Fibroblast of the aortic adventitia (primary cell): ENCODE measurements at places on chromosomes 12 and 14. TPM values are rescaled to one million over a fixed set of nuclear protein-coding genes. Genes with fewer than 3 reads are reported as not detected.

- DNase-seq, result peak; percentile 33
Measured at GRCh38 chr12:12357719-12358461, 1.0 kb downstream of the BORCS5 start.

PMCH gene
- 0.27 TPM in 1 of 2 replicates, not detected in the other for total RNA-seq

DNA sequence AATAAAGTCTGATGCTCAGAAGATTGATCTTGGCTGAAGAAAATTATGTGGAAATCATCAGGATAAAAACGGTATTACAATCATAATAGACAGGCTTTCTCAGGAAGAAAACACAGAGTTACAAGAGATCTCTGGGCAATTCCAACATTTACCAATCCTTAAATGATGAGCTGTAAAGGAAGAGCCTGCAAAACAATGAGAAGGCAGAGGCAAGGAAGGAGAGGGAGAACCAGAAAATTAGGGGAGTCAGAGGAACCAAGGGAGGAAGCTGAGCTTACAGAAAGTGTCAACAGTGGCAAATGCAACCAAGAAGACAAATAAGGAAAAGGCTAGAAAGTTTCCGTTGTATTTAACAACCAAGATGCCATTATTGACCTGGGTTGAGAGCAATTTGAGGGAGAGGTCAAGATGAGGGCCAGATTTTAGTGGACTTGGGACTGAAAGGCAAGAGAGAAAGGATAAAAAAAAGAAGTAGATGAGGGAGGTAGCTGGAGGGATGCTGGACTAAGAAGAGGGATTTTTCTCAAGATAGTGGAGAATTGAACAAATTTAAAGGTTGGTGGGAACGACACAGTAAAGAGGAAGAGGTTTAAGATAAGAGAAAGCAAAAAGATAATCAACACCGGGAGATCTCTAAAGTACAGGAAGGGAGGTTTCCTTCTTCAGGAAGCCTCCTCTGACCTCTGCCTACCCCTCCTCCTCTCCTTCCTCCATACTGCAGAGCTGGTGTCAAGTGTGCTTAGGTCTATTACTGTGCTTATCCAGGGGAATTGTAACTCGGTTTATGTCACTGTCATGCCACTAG is 116.9 kb downstream of the DUSP6 start:
- DNase-seq, result no peak

PTGDR gene
- 1.8 and 2.5 TPM in 2 replicates for total RNA-seq

GRCh38 chr14:20436363-20436755 is 393 bp upstream of the KLHL33 start:
- peak; percentile 76 for DNase-seq

OTOGL gene
- 0.16 and 0.27 TPM in 2 replicates for total RNA-seq

SDSL gene
- total RNA-seq, result 1.9 and 5.9 TPM in 2 replicates

DNA sequence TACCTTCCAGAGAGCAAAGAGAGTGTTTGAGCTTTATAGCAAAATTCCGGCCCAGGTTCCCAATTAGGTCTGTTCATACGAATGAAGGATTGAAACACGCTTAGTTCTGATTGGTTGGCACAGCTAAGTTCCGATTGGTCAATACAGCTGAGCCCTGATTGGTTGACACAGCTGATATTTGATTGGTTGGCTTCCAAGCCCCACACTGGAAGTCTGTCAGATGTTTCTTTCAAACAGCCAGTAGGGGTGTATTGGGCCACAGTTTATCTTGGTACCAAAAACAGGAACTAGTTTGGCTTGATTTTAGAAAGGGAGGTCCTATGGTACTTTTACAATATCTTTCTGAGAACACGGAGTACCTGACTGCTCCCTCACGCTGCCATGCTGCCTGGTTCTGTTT is 93.4 kb downstream of the CAND1 start:
- no peak for DNase-seq

- DNase-seq, result peak; percentile 76
Measured at GRCh38 chr12:125183187-125184067, 118.2 kb downstream of the AACS start.

DNA sequence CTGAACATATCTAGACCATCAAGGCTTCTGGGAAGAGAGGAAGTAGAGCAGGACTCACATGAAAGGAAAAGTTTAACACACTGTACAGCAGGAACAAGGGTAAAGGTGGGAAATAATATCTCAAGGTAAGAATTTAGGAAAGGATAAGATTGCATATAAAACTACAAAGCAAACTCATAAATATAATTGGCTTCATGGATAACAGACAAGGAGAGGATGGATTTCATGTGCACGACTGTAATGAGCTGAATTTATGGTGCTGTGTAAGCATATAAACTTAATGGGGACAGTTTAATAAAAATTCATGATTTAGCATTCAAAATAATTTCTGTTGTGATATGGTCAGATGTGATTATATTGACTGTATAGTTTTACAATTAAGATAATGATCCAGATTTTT is 298.0 kb downstream of the GXYLT1 start:
- DNase-seq, result no peak

DNA sequence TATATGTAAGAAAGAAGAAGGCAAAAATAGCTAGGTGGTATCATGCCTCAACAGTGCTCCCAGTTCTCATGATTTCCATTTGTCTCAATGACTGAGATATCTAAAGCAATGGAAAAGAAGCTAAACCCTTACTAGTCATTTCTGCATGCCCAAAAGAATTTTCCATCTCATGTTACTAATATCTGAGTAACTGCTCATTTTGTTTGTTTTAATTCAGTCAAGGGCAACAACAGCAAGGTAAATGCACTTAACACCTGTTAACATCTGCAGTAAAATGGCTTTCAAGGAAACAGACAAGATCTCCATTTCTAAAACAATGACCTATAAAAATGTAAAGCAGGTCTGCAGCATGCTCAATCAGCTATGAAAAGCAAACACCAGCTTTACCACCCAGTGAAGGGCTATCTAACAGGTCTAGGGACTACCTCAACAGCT is 19.4 kb upstream of the SELPLG start:
- no peak for DNase-seq

- DNase-seq, result no peak
Measured at GRCh38 chr14:99734406-99735051, 50.4 kb downstream of the CYP46A1 start.

REP15 gene
- 1.1 and 3.5 TPM in 2 replicates for total RNA-seq

DNA sequence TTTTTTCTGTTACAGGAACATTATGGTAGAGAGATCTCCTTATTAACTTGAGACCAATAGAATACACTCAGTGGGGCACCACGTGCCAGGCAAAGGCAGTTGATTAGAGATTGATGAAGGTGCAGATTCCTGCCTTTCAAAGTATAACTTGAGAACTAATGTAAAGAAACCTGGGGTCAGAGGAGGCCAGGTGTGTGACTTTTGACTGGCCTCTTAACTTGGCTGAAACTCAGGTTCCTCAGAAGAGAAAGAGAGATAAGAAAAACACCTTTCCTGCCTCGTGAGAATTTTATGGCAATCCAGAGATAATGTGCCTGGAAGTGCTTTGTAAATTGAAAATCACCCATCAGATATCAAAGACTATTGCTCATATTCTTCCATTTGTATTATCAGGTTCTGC is 110.7 kb upstream of the GZMB start:
- DNase-seq, result no peak
